ENCODE measurements at places on chromosomes 12 and 14. TPM values are rescaled to one million over a fixed set of nuclear protein-coding genes. Genes with fewer than 3 reads are reported as not detected.

The ATXN7L3B gene
- 28.1 TPM for total RNA-seq

The SRRM4 gene
- not detected for total RNA-seq

The SPTB gene
- total RNA-seq: under 0.01 TPM

The CCDC38 gene
- not detected for total RNA-seq

The FGF23 gene
- total RNA-seq: not detected

The GALNT8 gene
- not detected for total RNA-seq

The RPGRIP1 gene
- not detected for total RNA-seq

The TNFAIP2 gene
- 5.0 TPM for total RNA-seq

The RAPGEF3 gene
- 0.83 TPM for total RNA-seq

The DDHD1 gene
- 9.0 TPM for total RNA-seq

The CLEC4C gene
- total RNA-seq: not detected

The LBHD2 gene
- not detected for total RNA-seq

The TPH2 gene
- not detected for total RNA-seq

The EPYC gene
- total RNA-seq: not detected

The PCED1B gene
- total RNA-seq: 0.28 TPM

The PRB2 gene
- not detected for total RNA-seq

The CAPZA3 gene
- total RNA-seq: not detected

The KIF26A gene
- total RNA-seq: not detected

The NYNRIN gene
- 1.7 TPM for total RNA-seq

The TBX5 gene
- 10.8 TPM for total RNA-seq

The SCAF11 gene
- 90.3 TPM for total RNA-seq

The TMEM119 gene
- 8.1 TPM for total RNA-seq

The MON2 gene
- total RNA-seq: 45.0 TPM

The KLHL33 gene
- under 0.01 TPM for total RNA-seq

Data from IMR-90 (cell line).